Heart right ventricle (tissue), 16 donors: ENCODE measurements at places on chromosomes 12 and 14. TPM values are rescaled to one million over a fixed set of nuclear protein-coding genes. Genes with fewer than 3 reads are reported as not detected.

GRCh38 chr12:53198486-53199110 lies 8.5 kb downstream of the ITGB7 start:
- DNase-seq = no peak

DNA sequence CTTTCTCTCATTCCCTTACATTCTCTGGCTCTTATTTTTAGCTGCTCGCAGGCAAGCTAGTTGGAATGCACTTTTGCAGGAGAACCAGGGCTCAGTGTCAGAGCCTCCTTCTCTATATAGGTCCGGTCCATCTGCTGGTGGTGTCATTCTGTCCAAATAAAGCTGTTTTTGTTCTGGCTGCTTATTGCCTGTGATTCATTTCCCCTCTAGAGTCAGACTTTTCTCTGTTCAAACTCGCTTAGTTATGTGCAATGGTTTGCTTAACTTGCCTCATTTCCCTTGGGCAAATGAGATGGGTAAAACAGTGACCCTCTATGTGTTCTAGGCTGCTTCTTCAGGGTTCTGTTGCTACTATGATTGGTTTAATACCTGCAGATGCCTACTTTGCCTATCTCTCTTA lies 2.9 kb downstream of the SMARCD1 start:
- DNase-seq = no peak

DNA sequence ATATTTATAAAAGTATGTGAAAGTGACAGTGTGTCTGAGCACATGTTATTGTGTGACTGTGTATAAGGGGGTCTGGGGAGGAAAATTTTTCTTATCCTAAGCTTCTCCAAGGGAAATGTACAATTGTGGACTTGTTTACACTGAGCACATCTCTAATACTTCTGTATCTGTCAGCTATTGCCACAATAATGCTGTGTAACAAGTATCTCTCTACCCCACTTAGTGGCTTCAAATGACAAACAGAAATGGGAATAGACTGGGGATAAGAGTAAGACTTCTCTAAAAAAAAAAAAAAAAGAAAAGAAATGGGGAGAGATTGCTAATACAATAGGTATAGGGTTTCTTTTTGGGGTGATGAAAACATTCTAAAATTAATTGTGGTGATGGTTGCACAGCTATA lies 44.3 kb upstream of the CCDC63 start:
- no peak for DNase-seq

GRCh38 chr14:56630707-56631106 lies 51.1 kb downstream of the TMEM260 start:
- no peak for DNase-seq

- DNase-seq = no peak
These were observed 1084.7 kb downstream of the SLC6A15 start for GRCh38 chr12:83827860-83828259.

GRCh38 chr12:97989366-97989940 lies 525.9 kb upstream of the TMPO start:
- DNase-seq = no peak

DNA sequence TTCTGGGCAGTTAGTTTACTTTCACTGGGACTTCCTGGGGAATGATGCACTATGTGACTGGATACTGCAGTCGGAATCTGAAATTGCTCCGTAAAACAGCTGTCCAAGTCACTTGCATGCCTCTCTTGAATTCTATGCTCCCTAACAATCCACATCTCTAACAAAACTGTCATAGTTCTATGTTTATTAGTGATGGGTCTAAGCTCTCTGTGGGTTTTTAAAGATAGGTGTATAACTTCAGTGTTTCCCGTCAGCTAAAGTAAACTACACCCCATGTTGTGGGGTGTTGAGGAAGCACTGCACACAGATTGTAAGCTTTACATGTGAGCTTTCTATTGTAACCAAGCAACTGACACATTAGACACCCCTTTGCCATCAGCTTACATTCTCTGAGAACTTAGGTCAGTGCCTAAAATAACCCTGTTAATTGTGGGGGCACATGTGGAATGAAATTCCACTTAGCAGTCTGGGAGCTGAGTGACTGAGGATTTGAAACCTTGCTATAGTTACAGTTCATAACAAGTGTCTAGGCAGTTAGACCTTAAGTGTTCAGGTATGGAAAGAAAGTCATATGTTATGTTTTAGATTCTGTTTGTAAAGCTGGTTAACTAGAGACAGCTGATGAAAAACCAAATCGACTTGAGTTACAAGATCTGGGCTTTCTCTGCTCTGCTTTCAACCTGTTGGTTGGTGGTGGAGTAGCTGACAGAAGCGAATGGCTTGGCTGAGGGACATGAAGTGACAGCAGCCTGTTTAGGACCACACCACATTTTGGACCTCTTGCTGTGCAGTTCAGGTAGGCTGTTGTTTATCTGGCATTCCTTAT lies 165.7 kb downstream of the AKAP6 start:
- DNase-seq = peak; percentile 19

DNA sequence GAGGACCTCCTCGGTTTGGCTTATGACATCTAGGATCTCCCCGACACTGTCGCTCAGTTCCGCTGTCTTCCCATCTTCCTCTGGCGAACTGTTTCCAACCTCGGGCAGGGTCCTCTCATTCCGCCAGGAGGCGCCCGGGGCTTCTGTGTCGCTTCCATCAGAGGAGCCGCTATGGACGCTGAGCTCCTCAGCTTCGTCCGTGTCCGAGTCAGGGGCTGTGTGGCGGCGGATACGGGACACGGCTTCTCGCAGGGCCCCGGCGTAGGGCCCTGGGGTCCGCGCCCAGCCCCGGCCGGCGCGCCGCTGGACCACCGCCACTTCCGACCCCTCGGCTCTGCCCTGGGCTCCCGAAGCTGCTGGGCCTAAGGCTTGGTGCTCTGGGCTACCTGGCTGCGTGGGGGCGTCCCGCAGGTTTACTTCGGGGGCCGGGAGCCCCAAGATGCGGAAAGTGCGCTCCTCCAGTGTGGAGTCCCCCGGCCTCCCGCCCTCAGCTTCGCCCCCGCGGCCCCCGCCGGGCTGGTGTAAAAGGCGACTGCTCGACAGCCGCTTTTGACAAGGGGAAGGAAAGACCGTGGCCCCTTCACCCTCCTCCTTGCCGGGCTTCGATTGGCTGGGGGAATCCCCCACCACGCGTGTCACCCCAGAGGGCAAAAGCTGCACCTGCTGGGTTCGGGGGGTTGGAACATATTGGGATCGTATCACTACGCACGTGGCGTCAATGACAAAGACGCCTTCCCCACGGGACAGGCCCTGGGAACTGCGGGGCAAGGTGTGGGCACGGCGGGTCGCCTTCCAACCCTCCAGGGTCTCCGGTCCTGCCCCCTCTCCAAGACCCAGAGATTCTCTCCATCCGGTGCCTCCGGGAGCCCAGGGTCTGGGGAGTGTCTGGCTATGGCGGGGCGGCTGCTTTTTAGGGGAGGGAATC lies 2.1 kb downstream of the DDN start:
- DNase-seq = peak; percentile 78

GRCh38 chr12:24560192-24560775 lies 388.6 kb downstream of the BCAT1 start:
- no peak for DNase-seq

GRCh38 chr12:26825459-26826016 lies 7.5 kb downstream of the ITPR2 start:
- no peak for DNase-seq

DNA sequence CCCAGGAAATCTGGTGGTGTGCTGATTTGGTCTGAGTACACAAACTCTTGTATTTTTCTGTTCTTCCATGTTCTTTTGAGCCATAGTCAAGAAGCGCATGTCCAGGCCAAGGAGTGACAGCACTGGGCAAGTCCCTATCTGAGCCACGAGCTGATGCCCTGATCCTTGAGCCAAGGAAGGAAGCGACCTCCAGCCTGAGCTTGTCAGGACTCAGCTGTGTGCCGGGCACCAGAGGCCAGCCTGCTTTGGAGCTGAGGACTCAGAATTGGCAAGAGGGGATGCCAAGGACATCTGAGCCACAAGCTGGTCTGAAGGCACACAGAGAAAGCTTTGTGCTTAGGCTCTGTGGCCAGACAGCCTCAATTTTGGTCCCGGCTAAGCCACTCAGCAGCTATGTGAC lies 52.6 kb downstream of the GALNT16 start:
- DNase-seq = no peak

DNA sequence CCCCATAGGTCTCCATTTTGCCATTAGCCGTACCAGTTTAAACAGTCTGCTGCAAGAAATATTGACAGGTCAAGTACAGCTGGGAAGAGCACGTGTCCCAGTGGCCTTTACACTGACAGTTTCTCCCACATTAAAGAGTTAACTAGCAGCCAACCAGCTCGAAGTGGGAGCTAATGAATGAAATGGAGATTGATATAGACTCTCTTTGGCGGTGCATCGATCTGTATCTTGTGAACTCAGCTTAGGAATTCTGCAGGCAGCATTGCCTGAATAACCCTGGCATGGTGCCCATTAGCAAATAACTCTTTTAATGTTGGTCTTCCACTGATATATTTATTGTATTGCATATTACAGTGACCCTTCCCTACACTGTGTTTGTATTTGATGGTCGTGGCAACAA lies 319.4 kb downstream of the EGLN3 start:
- DNase-seq = no peak

DNA sequence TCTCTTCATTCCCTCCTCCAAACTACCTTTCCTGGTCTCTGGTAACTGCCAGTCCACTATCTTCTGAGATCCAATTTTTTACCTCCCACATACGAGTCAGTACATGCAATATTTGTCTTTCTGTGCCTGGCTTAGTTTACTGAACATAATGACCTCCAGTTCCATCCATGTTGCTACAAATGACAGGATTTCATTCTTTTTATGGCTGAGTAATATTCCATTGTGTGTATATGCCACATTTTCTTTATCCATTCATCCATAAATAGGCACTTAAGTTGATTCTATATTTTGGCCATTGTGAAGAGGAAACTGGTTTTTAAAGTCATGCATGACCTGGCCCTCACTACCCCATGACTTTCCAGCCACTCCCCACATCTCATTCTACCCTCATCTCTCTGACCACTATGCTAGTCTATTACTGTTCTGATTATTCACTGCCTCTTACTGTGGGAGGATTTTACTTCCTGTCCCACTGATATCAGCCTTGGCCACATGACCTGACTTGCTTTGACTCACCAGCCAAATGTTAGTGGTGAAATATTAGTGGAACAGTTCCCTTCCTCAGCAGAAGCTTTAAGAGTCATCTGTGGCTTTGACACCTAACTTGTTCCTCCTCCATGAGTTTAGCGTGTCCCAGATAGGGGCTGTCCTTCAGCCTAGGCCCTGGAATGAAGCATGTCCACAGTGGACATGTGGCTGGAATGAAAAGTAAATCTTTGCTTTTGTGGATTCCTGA lies 52.2 kb downstream of the GOLGA5 start:
- no peak for DNase-seq

GRCh38 chr12:7081037-7081436 lies 11.2 kb downstream of the C1R start:
- no peak for DNase-seq

DNA sequence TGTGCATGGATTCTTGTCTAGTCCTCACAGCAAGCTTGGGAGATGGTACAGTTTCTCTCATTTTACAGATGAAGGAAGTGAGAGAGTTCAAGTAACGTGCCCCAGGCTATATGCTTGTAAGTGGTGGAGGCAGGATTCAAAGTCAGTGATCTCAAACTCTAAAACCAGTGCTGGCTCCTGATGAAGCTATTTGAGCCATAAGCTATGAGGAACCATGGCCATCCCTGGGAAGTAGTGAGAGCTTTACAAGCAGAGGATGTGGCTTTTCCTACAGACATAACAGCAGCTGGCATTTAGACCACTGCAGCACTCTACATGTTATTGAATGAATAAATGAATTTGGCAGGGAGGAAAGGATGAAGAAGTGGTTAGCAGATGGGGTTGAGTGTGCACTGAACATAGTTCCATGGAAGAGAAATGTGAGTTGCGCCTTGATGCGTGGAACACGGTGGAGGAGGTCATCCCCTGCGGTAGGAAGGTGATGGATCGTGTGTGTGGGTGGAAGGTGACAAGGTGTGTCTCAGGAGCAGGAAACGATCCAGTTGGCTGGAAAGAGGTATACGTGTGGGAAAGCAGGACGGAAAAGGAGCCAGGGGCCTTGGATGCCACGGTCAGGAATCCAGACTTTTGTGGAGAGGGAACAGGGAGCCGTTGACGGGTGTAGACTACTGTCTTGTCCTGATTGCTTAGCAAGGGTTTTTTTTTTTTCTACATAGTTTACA lies 65.2 kb downstream of the RFX4 start:
- no peak for DNase-seq

- no peak for DNase-seq
These were observed 1.7 kb upstream of the EIF4B start for GRCh38 chr12:53004582-53004981.

DNA sequence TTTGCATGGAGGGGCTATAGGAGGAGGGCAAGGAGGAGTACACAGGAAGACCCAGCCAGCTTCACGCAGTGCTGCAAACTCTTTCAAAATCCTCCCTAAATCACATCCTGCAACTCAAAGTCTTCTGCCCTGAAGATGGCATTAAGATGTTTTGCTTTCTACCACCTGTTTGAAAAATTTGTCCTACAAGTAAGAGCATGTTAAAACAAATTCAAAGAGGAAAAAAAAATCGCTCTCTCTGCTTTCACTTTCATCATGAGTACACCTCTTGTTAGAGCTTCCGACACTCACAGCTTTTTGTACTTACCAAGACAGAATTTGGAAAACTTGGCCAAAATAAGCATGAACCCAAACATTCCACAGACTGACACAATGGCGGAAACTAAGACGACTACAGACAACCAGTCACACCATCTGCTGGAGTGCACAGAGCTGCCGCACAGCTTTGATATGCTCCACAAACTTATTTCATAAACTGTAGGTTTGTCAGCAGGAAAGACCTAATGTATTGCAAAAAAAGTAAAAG lies 21.3 kb downstream of the GCH1 start:
- no peak for DNase-seq

- DNase-seq = no peak
These were observed 84.8 kb downstream of the RBM19 start for GRCh38 chr12:113880988-113881962.

DNA sequence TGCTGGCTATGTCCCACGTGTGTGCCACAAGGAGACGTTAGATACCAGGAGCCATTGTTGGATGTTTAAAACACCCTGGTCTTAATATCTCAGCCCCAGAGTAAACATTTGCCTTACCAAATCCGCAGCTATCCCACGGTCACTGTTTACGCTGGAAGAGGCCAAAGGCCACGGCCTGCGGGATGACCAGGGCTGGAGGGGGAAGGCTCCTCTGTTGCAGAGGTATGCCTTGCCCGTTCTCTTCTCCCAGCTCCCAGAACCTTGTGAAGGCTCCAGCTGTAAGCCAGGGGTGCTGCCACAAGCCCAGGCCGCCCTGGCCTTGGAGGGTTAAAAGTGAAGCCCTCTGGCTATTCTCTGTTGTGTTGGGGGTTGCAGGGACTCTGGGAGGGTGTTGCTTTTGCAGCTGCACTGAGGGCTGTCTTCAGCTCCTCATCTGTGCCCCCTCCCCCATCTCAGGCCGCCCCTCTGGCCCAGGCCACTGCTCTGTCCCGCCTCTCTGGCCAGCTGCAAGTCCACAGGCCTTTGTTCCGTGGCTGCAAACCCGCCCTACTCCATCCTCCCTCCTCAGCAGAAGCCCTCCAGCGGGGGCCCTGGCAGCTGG lies 2.5 kb downstream of the PLEKHG3 start:
- peak; percentile 54 for DNase-seq

- no peak for DNase-seq
These were observed 24.3 kb downstream of the RERG start for GRCh38 chr12:15196678-15197505.

- DNase-seq = peak; percentile 60
These were observed 84.5 kb upstream of the EGLN3 start for GRCh38 chr14:34035177-34035933.

Gene MYH6
- 3,967 TPM for polyA plus RNA-seq

Gene GARIN6
- not detected for polyA plus RNA-seq

Gene LTBP2
- 3.5 TPM for polyA plus RNA-seq

Gene LBHD2
- polyA plus RNA-seq = 0.19 TPM

Gene ENDOU
- 0.26 TPM for polyA plus RNA-seq

Gene GALNT4
- polyA plus RNA-seq = 1.7 TPM

Gene APEX1
- polyA plus RNA-seq = 91.7 TPM

Gene ZNF891
- polyA plus RNA-seq = 0.23 TPM

Gene P2RX7
- polyA plus RNA-seq = 0.25 TPM
